Stimulated activated CD8-positive, alpha-beta memory T cell treated with anti-CD3 and anti-CD28 coated beads, Interleukin-7, amount 100 ng/mL, for 1 hour (primary cell): ENCODE measurements at places on chromosomes 3 and 15.

DNA sequence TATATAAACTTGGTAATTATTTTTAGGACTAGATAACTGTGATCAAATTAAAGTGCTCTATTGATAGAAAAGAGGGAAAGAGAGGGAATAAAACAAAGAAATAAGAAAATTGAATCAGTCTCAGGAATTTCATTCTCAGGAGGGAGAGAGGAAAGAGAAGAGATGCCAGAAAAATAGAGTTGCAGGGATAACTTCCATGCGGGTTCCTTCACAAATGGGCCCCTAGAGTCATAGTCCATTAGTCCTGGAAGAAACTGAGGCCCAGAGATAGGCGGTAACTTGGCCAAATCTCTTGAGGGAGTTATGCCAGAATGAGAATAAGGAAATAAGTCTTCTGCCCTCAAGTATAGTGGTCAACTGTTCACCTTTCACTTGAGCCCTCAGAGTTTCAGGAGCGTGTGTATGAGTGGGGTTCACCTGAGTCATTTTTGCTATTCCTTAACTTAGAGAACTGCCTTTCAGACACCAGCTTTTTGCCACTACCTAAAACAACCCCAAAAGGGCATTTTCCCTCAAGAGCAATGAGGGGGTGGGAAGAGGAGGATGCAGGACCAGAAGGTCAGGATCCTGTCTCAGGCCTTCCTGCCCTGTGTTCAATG is 192.6 kb downstream of the MEX3B start:
- no peak for DNase-seq

DNA sequence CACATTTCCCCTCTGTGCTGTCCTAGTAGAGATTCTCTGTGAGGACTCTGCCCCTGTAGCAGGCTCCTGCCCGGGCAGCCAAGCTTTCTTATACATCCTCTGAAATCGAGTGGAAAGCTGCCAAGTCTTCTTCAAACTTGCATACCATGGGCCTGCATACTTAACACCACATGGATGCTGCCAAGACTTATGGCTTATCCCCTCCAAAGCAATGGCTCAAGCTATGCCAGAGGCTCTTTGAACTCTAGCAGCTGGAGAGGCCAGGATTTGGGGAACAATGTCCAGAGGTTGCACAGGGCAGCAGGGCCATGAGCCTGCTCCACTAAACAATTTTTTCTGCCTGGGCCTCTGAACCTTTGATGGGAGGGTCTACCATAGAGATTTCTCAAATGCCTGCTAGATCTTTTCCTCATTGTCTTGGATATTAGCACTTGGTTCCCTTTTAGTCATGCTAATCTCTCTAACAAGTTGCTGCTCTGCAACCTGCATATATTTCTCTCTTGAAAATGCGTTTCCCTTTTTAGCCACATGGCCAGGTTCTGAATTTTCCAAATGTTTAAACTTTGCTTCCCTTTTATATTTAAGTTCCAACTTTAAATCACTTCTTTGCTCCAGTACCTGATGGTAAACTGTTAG is 6.1 kb upstream of the PLSCR4 start:
- DNase-seq, result no peak

DNA sequence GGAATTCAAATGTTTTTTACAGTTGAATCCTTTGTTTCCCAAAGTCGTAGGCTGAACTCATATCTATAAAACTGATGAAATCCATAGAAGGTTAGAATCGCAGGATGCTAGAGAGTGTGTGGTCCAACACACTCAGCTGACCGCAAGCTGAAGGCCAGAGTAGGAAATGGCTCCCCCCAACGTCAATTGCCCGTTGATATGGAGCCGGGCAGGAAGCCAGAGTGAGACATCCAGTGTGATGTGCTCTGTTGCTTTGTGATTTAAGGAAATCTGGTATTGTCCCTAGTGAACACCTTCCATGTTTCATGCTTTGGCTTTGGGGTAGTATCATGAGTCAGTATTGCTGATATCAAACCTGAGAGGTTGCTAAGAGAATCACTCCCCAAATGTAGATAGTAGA is 5.8 kb upstream of the MEX3B start:
- DNase-seq, result no peak

DNA sequence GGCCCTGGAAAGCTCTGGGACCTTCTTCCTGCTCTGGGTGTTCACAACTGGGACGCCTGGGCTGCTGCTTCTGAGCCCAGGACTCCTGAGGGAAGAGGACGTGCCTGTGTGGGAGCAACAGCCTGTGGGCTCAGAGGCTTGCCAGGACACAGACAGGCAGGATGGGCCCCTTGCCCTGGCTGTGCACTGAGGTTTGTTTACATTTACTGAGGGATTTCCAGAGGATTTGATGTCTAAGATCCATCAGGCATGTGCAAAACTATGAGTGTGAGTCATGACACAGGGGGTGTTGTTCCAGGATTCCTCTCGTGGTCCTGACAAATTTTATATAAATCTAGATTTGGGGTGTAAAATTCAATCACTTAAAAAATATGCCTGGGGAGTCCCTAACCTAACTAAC is 10.6 kb downstream of the CCR9 start:
- DNase-seq, result no peak

- DNase-seq, result no peak
Measured at GRCh38 chr3:28206479-28206878, 34.9 kb upstream of the CMC1 start.

- no peak for DNase-seq
Measured at GRCh38 chr3:192825657-192826200, 91.9 kb downstream of the MB21D2 start.

GRCh38 chr3:70264122-70264780 is 48.2 kb downstream of the MDFIC2 start:
- DNase-seq, result no peak

- no peak for DNase-seq
Measured at GRCh38 chr3:128806588-128806987, 72.8 kb upstream of the ACAD9 start.

DNA sequence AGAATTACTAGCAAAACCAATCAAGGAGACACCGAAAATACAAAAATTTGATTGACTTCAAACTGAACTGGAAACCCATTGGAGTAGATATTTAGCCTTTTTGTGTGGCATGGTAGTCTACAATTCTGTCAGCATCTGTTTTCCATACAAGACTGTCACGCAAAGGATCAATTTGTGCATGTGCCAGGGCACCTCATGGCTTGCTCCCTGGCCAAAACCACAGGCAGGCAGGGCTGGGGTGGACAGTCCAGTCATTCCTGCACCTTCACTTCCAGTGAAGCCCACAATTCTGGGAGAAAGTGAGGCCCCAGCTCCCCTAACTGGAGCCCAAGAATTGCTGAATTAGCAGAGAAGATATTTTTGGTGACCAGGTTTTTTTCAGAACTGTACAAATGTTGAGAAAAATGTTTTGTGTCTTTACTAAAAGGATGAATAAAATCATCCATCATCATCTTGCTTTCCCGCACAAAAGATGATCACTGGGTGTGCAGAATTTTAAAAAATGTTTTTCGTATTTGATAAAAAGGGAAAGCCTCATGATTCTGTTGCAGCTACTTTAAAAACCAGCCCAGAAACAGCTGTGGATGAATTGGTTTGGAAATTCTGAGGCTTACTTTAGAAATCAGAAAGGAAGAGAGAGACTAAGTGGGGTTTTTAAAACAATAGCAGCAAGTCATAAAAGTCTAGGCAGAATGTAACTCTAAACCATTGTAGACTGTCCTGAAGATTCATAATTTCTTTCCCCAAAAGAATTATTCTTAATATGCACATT is 86.4 kb downstream of the PCCB start:
- no peak for DNase-seq

GRCh38 chr3:87260270-87260669 is 16.1 kb downstream of the POU1F1 start:
- DNase-seq, result no peak

- DNase-seq, result no peak
Measured at GRCh38 chr15:81295486-81296121, 28.3 kb downstream of the STARD5 start.

- DNase-seq, result no peak
Measured at GRCh38 chr3:8903191-8903590, 60.1 kb downstream of the RAD18 start.

- DNase-seq, result no peak
Measured at GRCh38 chr3:66449411-66449974, 51.3 kb downstream of the LRIG1 start.

DNA sequence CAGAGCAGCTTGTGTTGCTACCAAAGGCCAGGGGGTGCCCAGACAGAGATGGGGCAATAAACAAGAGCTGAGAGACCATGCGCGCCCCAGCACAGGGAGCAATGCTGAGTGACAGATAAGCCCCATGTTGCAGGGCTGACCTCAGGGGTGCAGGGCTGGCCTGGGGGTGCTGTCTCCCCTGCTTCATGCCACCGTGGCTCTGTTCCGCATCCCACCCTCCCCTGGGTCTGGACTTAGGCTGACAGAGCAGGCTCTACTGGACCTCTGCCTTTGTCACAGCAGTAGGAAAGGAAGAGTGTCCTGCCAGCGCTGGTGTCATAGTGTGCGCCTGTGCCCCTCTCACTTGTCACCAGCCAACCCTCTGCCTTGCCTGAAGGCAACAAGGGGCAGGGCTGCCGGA is 67.4 kb upstream of the IQSEC1 start:
- no peak for DNase-seq

GRCh38 chr3:32423956-32424557 is 32.4 kb downstream of the CMTM7 start:
- DNase-seq, result no peak

DNA sequence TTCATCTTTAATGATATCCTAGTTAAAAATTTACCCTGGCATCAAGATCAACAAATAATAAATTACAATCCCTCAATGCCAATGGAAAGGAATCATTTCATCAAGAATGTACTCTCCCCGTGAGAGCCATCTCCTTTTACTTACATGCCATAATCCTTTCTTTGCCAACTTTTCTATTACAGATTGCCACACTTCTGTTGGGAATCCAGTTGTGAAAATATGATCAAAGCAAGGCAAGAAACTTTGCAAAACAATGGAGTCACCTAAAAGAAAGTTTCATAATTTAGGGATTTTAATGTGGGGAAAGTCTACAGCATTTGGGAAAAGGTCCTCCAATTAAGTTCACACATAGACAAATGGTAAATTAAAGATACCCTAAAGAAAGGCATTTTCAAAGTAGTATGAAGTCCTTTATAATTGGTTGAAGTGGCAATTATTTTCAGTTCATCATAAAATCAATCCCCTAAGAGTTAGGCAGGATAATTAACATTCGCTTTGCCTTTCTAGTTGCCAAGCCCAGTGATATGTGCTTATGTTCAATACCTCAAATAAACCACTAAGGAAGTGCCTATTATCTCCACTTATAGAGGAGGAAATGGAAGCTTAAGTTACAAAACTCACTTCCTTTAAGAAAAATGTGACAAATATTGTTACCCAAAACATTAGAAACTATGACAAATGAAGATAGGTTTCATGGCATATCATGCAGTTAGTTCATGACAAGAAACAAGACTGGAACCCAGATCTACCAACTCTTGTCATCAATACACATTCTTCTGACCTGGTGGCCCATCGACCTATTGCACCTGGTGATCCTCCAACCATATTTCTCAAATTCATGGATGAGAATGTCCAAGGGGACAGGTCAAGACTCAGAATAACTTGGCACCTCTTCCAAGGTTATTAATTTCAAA is 49.1 kb downstream of the TRANK1 start:
- no peak for DNase-seq

GRCh38 chr15:78909160-78909695 is 35.6 kb downstream of the CTSH start:
- DNase-seq, result no peak

GRCh38 chr3:33875680-33876079 is 77.2 kb downstream of the PDCD6IP start:
- DNase-seq, result no peak

GRCh38 chr3:144868506-144868905 is 896.9 kb downstream of the DIPK2A start:
- DNase-seq, result no peak

DNA sequence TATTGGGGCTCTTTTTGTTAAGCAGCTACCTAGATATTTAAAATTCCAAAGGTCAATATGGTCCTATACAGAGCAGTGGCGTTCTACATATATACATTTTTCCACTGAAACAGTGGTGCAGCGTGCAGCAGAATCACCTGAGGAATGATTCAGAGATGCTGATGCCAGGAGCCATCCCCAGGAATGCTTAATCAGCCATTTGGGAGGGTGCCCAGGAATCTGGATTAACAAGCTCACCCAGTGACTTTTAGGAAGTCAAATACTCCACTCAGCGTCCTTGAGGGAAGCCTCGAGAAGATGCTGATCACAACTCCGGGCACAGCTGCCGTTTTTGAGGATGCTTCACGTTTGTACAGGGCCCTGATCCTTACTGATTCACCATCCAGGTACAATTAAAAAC is 82.6 kb upstream of the ARHGEF3 start:
- no peak for DNase-seq

GRCh38 chr3:156865732-156866131 is 39.6 kb downstream of the LEKR1 start:
- no peak for DNase-seq

GRCh38 chr3:153830552-153830951 is 290.6 kb upstream of the ARHGEF26 start:
- DNase-seq, result no peak

DNA sequence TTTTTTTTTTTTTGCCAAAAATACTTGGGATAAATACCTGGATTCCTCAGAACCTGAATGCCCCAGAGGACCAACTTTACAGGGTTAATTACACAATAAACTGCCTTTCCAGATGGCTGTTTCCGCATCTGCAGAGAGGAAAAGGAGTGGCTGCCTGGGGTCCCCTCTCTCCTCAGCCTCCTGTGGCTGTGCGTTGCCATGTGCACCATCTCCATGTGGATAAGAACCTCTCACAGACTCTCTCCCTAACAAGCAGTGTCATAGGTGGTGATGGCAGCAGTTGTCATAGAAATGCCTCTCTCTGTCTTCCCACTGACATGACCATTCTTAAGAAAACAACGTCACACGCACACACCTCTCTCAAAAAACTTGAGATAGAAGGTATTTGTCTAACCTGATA is 179.4 kb downstream of the RPLP1 start:
- DNase-seq, result no peak

DNA sequence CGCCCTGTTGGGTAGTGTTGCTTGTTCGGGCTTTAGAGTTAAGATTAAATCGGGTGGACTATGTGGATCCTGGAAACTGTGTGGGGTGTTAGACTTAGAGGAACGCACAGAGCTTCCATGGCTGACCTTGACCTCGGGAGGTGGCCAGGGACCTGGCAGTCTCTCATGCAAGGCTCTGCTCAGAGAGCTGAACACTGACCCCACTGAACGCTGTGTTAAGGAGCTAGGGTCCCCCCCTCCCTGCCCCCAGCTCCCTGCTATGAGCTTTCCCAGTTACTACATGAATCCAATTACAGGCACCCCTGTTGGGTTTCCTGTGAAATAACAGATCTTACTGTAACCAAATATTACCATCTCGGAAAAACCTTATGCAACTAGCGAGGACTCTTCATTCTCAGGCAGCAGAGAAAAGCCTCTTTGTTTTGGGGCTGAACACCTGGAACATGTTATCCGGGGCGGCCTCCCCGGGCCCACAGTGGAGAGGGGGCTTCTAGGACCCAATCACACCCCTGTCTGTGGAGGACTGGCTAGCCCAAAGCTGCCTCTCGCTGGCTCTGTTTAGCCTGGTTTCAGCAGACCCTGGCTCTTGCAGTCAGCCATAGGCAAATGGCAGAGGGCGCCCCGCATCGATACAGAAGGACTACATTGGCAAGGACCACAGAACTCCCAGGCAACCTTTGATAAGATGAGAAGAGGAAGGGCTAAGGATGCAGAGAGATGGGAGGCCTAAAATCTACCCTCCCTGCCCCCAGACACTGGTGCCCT is 25.8 kb upstream of the ALDH1A3 start:
- DNase-seq, result no peak

- no peak for DNase-seq
Measured at GRCh38 chr3:134094491-134094890, 64.8 kb upstream of the SLCO2A1 start.
